ENCODE measurements at places on chromosomes 6 and 20.

DNA sequence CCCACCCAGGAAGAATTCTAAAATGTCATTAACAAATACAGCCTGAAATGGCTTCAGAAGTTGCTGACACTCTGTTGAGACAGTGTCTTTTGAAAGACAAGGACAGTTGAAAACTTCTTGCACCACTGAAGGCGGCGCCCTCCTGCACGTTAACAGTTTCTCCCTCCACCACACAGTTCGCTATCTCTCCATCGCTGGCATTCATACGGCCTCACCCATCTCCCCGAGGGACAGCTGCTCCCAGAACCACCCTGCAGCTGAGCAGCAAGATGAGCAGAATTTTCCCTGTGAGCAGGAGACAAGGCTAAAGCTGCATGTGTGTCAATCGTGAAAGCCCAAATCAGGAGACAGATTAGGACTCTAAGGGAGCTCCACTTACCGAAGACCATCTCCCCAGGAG, 113.3 kb downstream of the LY86 start:
- DNase-seq: no peak

DNA sequence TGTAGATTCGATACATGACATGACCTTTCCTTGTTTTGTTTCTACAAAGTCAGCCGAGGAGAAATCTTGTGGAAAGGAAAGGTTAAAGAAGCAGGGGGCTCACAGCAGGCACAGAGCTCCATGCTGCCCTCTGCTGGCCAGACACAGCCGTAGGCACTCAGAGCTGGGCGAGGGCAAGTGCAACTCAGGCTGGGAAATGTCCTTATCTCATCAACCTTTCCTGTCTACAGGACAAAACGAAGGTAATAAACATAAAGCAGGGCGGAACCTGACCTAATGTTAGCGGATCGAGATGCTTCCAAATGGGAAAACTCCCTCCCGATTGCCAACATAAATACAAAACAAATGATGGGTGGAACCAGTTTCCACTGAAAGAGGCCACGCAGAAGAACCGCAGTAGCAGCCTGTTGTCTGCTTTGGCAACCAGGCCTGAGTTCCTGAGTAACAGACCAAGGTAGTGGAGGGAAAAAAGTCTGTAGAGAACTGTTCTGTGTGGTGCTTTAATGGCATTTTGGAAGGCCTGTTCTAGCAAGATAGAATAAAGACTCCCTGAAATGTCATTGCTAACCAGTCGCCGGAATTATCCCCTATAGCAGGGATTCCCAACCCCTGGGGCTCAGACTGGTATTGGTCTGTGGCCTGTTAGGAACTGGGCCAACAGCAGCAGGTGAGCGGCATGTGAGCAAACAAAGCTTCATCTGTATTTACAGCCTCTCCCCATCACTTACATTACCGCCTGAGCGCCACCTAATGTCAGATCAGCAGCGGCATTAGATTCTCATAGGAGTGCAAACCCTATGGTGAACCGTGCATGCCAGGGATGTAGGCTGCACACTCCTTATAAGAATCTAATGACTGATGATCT, 85.2 kb downstream of the MBOAT1 start:
- DNase-seq: peak; percentile 74

DNA sequence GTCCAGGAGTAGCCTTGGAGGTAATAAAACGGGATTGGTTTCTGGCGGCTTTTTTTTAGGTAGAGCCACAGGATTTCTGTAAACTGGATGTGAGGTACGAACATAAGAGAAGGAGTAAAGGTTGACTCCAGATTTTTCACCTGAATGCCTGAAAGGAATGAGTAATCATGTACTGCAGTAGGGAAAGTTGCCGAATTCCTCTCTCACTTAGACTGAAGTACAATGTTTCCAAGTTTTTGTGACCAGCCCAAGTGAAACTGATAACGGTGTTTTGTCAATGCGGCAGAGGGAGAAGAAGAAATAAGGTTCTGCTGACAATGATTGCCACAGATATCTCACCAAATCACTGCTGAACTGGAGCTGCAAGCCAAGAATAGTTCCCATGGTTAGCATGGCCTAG, 75.0 kb downstream of the VTA1 start:
- no peak for DNase-seq

- no peak for DNase-seq
Measured at GRCh38 chr6:43924222-43924702, 154.3 kb downstream of the VEGFA start.

GRCh38 chr6:82365016-82365795, 1.6 kb downstream of the TPBG start:
- no peak for DNase-seq

- DNase-seq: no peak
Measured at GRCh38 chr6:144739873-144740272, 454.7 kb downstream of the UTRN start.

DNA sequence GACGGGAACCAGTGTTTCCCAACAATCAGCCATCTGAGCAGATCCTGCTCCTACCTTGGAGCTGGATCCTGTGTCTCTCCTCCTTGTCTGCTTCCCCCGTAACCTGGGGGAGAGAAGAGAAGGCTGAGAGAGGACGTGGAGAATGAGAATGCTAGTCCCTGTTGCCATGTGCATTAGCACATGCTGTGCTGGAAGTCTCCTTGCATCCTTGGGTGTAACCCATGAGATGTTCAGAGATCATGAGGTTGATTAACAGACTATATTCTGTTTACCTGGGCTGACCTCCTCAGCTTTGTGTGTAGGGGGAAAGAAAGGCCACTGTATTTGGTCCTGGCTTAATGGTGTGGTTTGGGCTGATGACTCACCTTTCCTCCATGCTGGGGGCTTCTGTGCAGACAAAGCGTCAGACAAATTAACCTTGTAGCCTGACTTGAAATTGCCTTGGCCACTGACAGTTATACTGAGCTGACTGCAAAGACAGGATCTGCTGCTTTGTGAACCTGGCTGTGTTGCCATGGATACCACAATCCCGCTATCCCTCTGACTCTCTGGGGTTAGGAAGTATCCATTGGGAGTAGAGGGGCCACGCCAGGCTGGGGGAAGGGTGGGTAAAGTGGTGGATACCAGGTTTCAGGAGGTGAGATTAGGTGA, 243.7 kb upstream of the CHD6 start:
- no peak for DNase-seq

- no peak for DNase-seq
Measured at GRCh38 chr20:38159957-38160756, 4.9 kb downstream of the TGM2 start.

DNA sequence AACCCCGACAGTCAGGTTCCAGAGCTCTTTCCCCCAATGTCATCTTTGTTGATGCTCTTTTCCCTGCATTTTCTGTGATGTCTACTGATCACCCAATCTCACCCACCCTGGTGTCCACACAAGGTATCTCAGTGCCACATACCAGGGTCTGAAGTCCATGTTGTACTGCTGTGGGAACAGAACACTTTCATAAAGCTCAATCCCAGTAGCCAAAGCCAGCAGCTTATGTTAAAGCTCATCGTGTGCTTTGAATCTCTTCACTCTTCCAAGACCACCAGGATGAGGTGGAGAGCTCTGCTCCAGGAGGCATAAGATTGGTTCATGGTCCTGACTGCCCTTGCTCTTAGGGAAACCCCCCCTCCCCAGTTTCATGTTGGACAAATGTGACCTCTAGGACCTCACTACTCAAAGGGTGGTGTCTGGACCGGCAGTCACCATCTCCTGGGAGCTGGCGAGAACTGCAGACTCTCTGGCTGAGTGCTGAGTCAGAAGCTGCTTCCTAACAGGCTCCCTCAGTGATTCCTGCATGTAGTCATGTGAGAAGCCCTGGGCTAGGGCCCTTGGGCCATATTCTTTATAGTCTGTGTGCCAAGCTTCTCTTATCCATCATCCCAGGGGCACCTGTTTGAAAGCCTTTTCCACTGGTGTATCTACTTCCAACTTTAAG, 13.4 kb upstream of the CPNE5 start:
- no peak for DNase-seq

DNA sequence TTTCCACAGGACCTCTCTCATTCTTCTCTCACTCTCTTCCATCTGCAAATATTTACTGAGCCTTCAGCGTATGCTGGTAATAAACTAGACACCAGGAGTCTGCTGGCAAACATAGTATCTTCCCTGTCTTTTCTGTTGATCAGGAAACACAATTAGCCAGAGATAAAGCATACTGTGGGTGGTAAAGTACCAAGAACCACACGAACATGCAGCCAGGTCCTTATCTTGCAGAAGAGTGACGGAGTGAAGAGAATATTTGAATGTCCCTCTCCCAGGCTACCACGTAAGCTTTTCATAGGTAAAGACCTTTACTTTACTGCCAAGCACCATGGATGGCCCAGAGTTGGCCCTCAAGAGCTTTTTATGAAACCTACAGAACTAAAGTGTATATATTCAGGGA, 13.3 kb downstream of the FHL5 start:
- no peak for DNase-seq

DNA sequence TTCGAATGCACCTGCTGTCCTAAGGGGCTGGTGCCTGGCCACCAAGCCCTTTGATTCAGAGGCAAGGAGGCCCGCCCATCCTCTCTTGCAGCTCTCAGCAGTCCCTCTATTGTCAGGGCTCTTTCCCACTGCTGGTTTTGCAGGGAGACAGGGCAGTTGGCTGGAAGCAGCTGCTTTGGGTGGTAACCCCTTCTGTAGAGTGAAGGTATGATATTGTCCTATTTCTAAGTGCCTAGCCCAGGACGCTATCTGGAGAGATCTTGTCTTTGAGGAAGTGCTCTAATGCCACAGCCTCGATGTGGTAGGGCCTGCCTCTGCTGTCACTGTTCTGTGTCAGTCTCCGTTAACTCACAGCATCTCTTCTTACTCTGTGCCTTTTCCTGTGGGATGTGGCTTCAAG, 5.6 kb downstream of the PLCG1 start:
- no peak for DNase-seq

DNA sequence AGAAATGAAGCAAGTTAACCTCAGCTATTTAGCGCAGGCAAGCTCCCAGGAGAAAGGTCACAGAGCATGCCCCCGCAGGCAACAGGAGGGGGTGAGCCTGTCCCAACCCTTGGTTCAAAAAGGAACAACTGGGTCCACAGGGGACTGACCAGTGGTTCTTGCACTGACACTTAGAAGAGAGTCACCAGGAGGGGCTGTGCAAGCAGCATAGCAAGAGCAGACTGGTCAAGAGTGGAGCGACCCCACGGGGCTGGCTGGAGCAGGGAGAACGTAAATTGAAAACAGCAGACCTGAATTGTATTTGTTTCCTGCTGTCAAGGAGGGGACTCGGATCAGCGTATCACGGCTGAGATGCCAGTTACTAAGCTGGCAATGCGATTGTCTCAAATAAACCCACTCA, 32.8 kb downstream of the GABRR1 start:
- DNase-seq: no peak

- DNase-seq: no peak
Measured at GRCh38 chr6:13508711-13509705, 21.6 kb upstream of the GFOD1 start.

GRCh38 chr6:1739220-1739619, 129.5 kb downstream of the FOXC1 start:
- DNase-seq: no peak

DNA sequence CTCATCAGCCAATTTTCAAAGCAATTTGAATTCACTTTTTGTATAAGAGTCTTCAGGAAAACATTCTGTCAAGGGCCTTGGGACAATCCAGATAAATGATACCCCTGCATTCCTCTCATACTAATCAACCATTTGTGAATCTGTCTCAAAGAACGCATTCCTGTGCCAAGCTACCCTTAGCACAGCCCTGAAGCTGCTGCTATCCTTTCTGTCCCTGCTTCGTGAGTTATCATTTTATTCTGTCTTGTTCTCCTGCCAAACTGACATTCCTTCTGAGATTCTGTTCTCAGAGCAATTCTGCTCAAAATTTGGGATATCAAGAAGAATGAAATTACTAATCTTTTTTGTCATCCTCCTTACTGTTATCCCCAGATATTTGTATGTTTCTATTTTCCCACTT, 213.9 kb upstream of the STXBP5 start:
- no peak for DNase-seq

DNA sequence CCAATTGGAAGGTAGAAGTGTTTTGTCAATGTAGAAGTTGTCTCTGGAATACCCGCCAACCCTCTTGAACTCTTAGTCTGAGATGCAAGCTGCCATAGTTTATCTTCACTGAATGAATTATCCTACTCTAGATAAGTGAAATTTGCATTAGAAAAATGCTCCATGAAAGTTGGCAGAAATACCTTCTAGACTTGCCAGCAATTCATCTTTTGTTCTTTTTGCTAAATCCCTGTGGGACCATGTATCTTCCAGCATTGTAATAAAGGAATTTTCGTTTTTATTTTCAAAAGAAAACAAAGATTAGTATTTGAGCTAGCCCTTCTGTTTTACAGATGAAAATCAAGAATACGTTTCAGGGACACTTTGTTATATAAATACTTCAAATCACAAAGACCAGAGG, 244.2 kb downstream of the CBLN4 start:
- no peak for DNase-seq

- peak; percentile 89 for DNase-seq
Measured at GRCh38 chr6:42978839-42979522, at the start of gene PEX6. PEX6 (minus strand) TSS chr6:42979181; CDS start chr6:42979150, 31 bp downstream.

- DNase-seq: no peak
Measured at GRCh38 chr6:118865100-118865391, 28.9 kb upstream of the ASF1A start.

GRCh38 chr20:25019381-25020155, 27.0 kb upstream of the APMAP start:
- DNase-seq: no peak

- no peak for DNase-seq
Measured at GRCh38 chr20:45355209-45356084, 7.2 kb upstream of the SDC4 start.
